ENCODE measurements at places on chromosomes 11 and 22.

- no peak for DNase-seq
Measured at GRCh38 chr11:124538019-124538418, 5.4 kb downstream of the OR8B12 start.

DNA sequence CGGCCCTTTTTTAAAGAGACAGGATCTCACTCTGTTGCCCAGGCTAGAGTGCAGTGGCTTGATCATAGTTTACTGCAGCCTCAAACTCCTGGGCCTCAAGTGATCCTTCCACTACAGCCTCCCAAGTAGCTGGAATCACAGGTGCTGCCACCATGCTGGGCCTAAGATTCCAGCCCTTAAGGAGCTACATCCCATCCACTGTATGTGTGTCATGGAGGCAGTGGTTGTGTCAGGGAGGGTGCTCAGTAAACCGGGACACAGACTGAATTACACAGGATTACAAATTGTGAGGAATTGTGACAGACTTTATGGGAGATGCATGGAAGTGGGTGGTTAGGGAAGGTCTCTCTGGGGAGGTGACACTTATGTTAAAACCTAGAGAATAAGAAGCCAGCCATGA, 2.1 kb upstream of the PPIL2 start:
- no peak for DNase-seq

DNA sequence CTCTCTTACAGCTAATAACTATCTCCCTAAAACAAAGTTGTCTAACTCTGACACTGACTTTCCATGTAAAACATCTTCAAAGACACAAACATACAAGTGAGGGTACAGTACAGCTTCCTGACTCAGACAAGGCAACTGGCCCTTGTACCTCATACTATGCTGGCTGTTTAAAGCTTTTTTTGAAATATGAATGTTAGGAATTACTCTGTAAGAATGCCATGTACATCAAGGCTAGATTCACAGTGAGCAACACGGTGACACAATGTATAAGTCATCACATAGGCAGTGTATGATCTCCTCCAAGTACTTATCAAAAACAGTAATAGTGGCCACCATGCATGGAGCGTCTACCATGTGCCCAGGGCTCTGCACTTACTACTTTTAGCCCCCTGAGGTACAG, 28.6 kb downstream of the ALG8 start:
- no peak for DNase-seq

DNA sequence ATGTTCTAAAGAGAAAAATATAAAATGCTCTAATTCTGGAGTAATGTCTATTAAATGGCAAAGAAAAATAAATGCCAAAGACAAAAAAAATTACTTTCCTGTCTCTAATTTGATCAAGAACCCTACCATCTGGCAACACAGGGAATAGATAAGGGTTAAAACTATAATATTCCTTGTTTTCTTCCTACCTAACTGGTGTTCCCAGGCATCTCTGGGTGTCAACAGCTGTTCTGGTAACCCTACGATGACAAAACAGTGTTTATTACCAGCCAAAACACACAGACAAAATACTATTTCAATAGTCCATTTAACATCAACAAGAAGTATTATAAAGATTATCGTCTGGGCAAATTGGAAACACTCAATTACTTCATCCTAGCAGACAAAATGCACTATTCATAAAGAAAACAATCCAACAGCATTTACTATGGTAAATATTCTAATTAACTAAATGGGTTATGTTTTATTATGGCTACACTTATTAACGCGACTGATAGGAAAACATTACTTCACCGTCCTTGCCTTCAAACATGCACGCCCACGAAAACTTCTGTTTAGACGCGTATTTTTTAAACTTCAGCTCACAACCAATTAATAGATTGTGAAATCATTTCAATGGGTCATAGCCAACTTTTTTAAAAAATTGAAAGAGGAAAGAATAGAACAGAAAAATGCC, 50.6 kb downstream of the LGR4 start:
- DNase-seq: no peak

DNA sequence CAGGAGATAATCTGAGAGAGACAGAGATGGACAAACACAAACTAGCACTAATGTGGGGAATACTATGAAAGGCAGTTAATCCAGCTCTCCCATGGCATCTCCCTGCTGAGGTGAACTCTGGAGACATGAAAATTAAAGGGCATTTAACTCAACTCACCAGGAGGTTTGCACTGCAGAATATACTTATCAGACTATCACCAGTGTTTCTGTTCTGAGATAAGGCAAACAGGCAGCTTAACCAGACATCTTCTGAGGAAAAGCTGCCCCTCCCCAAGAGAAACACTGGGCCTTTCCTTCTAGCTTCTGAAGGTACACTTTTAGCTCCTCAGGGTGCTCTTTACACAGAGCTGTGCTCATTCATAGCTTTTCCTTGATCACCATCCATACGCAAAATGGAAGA, 85.5 kb downstream of the AMBRA1 start:
- DNase-seq: no peak

DNA sequence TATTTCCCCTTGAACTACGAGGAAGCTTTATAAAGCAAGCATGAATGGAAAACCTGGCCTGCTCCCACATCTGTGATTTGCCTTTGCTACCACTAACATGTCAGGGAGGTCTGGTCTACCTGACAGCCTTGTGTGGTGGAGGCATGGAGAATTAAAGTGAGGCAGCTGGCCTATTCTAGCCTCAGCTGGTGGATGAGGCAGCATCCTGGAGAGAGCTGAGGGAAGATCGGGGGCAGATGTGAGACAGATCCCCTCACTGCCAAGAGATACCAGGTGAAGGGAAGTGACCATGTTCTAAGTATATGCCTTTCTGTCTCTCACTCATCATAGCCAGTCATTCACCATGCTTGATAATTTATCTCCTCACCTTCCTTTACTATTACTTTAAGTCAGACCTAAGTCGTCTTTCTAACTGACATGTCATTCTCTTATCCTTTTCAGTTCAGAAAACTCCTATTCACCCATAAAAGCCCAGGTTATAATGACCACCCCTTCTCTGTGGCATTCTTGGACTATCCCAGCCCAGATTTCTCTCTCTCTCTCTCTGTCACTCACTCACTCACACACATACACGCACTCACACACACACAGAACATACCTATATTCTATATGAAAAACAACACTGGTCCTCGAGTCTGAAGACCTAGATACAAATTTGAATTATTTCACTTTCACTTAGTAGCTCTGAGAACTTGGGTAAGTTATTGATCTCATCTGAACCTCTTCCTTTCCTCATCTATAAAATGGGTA, 90.7 kb downstream of the CSNK2A3 start:
- DNase-seq: no peak

GRCh38 chr11:86335131-86335767, 33.2 kb downstream of the HIKESHI start:
- no peak for DNase-seq

DNA sequence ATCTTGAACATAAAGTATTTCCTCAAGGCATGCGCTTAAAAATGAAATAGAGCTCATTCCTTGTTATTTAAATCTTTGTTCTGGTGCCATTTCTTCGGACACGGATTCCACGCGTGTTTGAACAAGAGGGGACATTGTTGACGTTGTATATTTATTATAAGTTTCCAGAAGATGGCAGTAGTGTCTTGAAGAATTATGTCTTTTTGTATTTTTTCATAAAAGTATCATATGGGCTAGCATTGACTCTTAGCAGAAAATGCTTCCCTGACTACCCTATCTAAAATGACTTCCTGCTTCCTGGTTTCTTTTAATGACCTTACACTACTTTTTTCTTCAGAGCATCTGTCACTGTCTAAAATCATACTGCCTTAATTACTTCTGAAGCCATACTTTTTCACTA, 20.4 kb downstream of the BIRC2 start:
- DNase-seq: peak; percentile 31

GRCh38 chr11:102287964-102288724, 29.1 kb upstream of the BIRC3 start:
- DNase-seq: peak; percentile 72

DNA sequence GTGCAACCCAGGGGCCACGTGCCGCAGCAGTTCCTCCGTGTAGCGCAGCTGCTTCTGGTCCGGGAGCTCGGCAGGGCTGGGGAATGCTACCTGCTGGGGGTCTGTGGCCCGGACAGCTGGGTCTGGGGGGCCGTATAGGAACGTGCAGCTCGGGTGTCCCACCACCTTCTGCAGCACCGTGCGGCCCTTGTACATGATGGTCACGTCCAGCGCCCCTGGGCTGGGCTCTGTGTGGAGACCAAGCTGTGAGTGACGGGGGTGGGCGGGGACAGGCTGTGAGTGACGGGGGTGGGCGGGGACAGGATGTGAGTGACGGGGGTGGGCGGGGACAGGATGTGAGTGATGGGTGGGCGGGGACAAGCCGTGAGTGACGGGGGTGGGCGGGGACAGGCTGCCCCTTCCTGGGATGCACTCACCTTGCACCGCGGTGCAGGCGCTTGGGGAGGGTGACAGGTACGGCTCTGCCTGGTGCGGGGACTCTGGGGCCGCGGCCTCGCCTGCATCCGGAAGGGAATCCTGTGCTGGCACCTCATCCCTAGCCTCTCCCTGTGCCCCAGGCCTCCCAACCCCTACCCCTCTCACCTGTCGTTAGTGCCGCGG, 2.3 kb downstream of the IRF7 start:
- no peak for DNase-seq

- DNase-seq: no peak
Measured at GRCh38 chr11:112751772-112752171, 209.4 kb upstream of the NCAM1 start.

- DNase-seq: no peak
Measured at GRCh38 chr11:85945788-85946187, 90.6 kb downstream of the CCDC83 start.

- no peak for DNase-seq
Measured at GRCh38 chr22:39833610-39834009, 60.0 kb downstream of the ENTHD1 start.

DNA sequence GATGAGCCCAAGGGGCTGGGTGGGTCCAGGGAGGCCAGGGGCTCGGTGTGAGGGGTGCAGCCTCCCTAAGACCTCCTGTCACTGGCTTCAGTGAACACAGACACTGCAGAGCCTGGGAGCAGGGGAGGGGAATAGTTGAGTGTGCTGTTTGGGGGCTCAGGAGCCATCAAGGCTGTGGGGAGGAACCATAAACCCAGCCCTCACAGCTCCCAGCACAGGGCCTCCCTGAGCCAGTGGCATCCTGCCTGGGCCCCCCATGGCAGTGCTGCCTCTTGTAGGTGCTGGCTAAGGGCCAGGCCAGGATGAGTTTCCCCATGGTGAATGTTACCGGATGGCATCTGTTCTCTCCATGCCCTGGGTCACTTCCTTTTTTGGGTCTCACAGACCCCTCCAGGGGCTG, 25.5 kb downstream of the KCNJ5 start:
- no peak for DNase-seq

GRCh38 chr22:38284042-38284402, 11.2 kb upstream of the TMEM184B start:
- DNase-seq: no peak

DNA sequence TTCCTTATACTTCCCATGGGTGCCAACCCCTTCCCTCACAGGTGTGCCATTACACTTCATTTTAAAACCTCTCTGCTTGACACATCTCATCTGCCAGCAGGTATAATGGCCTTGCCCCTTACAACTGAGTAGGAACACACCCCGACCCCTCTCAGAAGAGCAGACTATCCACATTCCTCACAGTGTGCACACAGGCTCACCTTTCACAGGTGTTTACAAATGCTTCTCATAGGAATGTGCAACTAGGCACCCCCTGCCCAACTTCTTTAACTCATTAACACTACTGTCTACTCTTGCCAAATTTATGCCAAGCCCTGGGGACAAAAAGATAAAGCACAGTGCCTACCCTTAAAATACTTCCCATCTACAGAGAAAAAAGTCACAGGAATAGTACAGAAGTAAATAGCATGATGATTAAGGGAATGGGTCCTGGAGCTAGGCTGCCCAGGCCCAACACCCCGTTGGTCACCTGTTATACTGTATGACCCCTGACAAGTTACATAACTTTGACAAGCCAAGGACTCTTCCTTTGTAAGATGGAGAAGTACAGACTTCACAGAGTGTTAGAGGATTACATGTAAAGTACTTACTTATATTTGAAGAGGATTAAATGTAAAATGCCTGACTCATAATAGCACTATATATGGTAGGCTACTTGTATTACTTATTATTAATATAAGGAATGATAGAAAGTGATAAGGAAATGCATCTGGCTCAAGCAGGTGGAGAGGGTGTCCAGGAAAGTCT, 15.2 kb downstream of the TRIM3 start:
- DNase-seq: no peak

DNA sequence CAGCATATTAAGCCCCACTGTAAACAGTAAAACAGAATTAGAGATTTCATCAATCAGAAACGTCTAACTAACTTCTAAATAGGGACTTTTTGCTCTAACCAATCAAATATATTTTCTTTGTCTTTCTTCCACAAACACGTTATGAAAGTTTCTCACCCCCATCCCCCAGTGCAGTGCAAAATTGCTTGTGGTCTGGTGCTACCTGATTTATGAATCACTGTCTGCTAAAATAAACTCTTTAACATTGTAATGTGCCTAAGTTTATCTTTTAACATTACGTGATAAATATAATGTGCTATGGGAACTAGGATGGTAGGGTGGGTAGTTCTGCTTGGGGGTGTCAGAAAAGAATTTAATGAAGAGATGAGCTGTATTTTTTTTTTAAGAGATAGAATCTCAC, 47.3 kb upstream of the SLC5A1 start:
- DNase-seq: no peak

DNA sequence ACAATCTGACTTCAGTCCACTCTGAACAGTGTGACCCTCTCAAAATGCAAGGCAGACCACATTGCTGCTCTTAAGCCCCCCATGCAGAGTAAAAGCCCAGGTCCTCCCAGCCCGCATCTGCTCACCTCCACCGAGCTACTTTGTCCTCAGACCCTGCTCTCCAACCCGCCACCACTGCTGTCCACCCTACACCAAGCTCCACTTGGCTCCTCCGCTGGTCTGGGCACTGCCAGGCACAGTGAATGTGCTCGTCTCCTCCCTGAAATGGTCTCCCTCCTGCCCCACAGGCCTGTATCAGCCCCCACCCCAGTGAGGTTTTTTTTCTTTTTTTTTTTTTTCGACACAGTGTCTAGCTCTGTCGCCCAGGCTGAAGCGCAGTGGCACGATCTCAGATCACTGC, 67.4 kb upstream of the ARFGAP3 start:
- no peak for DNase-seq

- no peak for DNase-seq
Measured at GRCh38 chr11:62088331-62088933, 35.4 kb upstream of the INCENP start.

GRCh38 chr11:105670811-105671210, 60.9 kb downstream of the GRIA4 start:
- DNase-seq: no peak

GRCh38 chr11:133234883-133235282, 297.4 kb downstream of the OPCML start:
- no peak for DNase-seq

- DNase-seq: no peak
Measured at GRCh38 chr11:61966734-61967115, 709 bp downstream of the FTH1 start.

GRCh38 chr11:13062115-13062514, 53.0 kb downstream of the RASSF10 start:
- no peak for DNase-seq
